ENCODE measurements at places on chromosomes 7 and 10.

DNA sequence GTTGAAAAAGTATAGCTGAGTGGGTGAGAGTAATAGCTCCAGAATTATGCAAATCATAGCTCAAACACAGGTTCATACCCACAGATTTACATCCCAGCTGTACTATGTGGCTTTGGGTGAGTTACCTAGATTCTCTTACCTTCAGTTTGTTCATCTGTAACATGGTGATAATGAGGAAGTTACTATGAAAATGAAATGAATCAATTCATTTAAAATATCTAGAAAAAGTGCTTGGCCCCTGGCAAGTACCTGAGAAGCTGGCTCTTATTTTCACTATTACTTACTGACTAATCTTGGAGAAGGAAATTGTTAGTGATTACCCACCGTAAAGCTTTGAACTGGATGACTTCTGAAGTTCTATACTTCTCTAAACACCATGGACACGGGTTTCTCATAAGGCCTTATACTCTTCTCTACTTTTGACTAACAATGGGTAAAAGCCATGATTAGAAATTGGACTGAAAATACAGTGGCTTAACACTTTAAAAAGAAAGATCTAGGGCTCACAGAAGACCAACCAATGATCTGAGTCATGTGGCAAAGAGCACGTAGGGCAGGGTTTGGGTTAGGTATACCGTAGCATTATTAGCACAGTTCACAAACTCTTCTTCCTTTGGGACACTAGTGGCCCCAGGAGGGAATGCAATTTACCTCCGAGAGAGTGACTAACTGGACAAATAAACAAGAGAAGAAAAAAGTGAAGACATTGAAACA is 149.2 kb downstream of the PLPP4 start:
- no peak for DNase-seq

DNA sequence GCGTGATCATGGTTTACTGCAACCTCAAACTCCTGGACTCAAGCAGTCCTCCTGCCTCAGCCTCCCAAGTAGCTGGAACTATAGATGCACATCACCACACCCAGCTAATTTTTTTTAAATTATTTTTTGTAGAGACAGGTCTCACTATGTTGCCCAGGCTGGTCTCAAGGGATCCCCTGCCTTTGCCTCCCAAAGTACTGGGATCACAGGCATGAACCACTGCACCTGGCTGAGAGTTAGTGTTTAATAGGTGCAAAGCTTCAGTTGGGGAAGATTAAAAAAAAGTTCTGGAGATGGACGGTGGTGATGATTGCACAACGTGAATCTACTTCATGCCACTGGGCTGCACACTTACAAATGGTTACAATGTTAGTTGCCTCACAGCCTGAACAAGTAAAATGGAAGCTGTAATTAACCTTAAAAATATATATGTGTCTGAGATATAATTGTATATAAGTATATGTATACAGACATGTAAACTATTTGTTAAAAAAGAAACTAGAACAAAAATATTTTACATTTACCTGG is 106.4 kb upstream of the ZNF438 start:
- no peak for DNase-seq

DNA sequence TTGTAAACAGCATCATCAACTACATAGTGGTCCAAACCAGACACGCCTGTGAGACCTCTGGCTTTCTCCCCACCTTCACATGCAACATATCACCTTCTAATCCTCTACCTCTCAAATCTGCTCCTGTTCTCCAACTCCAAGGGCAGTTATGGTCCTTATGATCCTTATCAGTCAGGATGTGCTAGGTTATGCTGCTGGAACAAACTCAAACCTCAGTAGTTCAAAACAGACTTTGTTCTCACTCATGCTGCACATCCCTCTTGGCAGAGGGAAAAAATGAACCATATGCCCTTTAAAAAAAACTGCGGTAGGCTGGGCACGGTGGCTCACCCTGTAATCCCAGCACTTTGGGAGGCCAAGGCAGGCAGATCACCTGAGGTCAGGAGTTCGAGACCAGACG is 76.1 kb downstream of the RNF216 start:
- no peak for DNase-seq

DNA sequence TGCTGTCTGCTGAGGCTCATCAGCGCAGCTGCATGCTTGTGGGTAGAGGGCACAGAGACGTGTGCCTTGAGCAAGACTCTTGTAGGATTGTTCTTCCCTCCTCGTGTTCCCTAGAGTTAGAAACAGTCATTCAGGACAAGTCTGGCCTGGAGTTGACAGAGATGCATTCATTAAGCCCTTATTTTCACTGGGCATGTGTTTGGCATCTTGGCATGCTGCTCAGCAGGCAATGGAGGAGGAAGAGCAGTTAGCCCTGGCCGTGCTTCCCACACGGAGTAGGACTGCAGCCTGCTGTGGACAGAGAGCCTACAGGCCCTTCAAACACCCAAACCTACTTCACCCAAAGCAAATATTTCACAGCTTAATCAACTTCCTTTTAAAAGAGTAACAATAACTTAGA is 73.0 kb upstream of the GJD4 start:
- no peak for DNase-seq

DNA sequence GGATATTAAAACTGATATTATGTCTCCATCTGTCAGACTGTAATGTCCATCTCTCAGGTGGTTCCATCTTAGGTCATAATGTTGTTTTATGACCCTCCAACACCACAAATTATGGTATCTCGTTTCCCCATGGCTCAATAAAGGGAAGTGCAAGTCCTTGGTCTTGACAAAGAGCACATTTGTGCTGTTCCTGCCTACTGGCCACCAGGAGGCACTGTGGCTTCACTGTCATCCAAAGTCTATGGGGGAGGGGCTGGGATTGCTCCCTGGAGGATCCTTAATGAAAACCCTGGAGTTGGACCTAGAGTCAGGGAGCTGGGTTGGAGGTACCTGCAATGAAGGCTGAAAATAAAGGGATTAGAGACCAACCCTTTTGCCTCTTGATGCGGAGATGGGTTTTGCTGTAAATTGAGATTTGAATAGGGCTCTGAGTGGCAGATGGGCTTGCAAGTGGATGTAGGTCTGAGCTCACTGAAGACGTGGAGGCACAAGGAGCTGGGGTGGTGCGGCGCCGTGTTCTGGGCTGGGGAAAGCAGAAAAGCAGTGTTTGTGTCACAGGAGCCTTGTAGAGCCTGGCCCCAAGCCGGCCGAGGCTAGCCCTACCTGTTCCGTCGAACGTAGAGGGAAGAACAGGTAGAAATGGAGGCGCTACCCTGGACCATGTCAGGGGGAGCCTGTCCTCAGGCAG is 180.5 kb upstream of the PRSS58 start:
- DNase-seq = no peak

DNA sequence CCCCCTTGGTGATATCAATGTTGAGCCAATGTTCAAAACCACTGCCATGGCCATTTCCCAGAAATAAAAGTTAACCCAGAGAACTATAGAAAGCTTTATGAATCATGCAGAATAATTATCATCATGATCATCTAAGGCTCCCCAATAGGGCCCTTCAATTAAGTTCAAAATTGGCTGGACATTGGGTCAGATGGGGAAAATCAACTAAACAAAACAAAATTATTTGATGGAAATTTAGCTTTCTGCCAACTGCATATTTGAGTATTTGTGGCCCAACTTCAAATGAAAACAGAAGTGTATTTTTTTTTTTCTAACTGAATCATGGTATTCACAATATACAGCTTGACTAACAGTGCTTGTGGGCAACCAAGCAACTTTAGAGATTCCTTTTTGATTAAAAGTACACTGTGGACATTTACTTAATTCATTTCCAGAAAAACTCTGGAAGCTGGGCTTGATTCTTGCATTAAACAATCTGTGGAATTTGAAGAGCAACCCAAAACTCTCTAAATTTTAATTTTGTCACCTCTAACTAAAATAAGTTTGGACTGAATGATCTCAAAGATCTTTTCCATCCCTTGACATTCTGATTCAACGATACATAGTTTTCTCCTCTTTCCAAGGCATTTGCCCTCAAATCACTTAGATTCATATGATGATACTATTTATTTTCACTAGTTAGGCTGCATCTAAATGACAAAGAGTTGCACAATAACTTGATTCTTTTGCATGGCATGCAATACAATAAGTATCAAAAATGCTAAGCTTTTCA is 203.2 kb downstream of the AHR start:
- DNase-seq = no peak

DNA sequence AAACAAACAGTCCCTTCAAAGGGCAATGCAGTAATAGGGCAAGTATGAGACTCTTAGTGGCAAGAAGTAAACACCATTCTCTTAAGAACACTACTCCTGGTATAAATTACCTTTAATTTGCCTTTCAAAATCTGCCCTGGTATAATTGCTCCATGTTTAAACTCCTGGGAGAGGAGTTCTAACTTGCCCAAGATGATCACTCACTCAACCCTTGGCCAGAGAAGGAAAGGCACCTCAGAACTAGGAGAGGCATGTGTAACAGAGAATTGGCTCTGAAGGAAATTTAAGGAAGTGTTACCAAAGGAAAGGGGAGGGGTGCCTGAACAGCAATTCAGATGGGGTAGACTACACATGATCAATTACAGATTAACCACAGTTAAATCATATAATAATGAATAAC is 1173.6 kb upstream of the SORCS1 start:
- no peak for DNase-seq
